Hematopoietic multipotent progenitor cell treated with erythropoietin and hydrocortisone succinate and interleukin-3 and kit ligand, for 17 days (in vitro differentiated cells): ENCODE measurements at places on chromosomes 4 and X.

GRCh38 chrX:39226251-39226650 is 425.0 kb downstream of the MID1IP1 start:
- no peak for DNase-seq

GRCh38 chrX:136858007-136858756 is 22.3 kb downstream of the RBMX start:
- no peak for DNase-seq

DNA sequence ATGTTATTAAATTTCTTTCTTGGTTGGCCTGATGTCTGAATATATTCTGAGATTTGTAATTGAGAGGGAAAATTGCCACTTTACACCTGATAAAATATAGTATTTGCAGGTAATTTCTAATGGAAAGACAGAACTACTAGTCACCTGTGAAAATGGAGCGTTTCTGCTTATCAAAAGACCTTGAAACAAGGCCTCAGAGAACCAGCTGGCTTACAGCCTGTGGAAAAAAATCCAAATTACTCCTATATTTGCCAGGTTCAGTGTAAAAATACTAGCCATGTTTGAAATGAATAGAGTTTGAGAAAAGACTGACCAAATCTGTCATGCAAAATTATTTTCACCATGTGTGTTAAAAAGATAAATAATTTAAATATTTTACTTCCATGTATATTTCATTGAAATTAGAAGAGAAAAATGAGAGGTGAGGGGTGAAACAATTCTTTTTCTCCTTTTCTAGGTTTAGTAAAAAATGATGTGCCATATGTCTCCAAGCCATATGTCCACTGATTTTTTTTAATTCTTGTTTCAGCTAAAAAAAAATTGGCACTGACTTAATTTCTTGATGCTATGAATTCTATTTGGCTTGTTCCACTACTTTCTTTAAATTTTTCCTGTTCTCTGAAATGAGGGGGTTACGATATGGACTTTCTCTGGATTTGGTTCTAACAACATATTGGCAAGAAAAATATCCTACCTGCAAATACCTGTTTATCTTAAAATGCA is 464.9 kb downstream of the GRXCR1 start:
- DNase-seq: no peak

GRCh38 chrX:137823257-137823656 is 257.3 kb downstream of the ZIC3 start:
- no peak for DNase-seq

DNA sequence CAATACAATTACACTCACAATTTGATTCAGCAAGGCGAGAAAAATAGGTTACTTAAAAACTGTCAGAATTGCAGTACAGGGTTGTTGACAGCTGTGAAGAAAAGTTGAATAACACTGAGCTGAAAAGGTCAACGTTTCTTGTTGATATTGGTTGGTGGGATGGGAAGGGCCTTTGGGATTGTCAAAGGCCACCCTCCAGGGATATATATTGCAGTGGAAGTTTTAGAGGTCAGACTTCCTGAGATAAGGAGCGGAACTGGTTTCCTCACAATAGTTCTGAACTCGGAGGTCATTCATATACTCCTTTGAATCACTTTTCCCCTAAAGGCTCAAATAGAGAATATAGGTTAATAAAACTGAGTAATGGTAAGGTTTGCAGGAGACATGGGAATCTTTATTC is 417.2 kb downstream of the RAPGEF2 start:
- no peak for DNase-seq

- DNase-seq: no peak
Observed at GRCh38 chr4:8076023-8076422, 82.6 kb downstream of the ABLIM2 start.

- no peak for DNase-seq
Observed at GRCh38 chrX:65610481-65610880, 57.0 kb upstream of the MSN start.
